ENCODE measurements at places on chromosomes 12 and 14.

DNA sequence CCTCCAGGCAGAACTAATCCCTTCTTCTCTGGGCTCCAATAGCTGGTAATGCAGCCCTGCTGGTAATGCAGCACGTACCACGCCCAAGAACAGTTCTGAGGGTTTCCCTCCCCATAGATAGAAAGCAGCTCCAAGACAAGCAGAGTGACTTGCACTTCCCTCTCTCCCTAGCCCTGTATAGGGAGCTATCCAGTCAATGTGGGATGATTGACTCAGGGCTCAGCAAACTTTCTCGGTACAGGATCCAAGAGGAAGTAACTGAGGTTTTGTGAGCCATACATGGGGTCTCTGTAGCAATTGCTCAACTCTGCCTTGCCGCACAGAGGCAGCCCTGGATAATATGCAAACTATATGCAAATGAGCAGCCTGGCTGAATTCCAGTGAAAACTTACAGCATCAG is 15.5 kb upstream of the FKBP4 start:
- no peak for DNase-seq

DNA sequence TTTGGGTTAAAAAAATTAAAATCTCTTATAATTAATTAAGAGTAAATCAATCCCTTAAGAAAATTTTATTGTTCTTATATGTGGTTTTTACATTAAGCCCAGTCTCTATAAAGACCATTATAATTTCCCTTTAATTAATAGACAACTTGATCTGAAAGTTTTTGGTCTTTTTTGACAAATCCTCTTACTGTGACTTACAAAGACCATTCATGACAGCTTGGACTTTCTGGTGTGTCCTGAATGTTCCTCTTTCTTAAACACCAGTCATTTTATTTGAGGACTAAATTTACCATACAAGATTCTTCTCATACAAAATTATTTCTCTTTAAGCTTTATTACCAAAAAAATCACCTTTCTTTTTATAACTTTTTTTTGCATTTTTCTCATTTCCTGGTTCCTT is 368.3 kb downstream of the ADGRD1 start:
- no peak for DNase-seq

GRCh38 chr12:124369055-124369826 is 74.3 kb downstream of the RFLNA start:
- no peak for DNase-seq

GRCh38 chr12:114762490-114763110 is 78.6 kb upstream of the TBX3 start:
- no peak for DNase-seq

GRCh38 chr14:104388541-104389325 is 190.8 kb upstream of the C14orf180 start:
- no peak for DNase-seq

GRCh38 chr14:102320033-102320660 is 601 bp downstream of the ZNF839 start:
- DNase-seq: no peak

DNA sequence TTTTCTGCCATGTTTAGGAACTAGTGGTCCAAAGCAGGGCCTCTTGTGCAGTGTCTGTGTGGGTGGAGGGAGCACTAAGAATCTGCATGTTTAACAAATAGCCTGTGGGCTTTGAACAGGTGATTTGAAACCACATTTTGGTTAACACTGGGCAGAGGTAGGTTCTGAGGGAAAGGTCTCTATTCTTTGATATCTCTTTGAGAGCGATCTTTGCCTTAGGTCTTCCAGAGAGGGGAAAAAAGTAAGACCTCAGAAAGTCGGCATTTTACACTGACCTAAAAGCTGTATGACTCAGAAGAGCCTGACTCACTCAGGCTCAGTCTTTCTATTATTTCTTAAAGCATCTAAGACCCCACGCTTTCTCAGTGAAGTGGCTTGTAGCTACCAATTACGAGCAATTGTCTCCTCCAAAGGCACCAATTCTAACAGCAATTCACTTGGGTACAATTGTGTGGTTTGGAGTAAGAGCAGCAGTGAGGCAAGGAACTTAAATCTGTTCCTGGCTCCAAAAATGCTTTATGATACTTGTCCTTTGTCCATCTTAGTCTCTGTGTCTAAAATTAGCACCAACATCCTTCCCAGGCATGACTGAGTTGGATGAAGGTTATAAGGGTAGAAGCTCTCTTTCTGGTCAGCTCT is 8.8 kb downstream of the EIF2B2 start:
- no peak for DNase-seq

DNA sequence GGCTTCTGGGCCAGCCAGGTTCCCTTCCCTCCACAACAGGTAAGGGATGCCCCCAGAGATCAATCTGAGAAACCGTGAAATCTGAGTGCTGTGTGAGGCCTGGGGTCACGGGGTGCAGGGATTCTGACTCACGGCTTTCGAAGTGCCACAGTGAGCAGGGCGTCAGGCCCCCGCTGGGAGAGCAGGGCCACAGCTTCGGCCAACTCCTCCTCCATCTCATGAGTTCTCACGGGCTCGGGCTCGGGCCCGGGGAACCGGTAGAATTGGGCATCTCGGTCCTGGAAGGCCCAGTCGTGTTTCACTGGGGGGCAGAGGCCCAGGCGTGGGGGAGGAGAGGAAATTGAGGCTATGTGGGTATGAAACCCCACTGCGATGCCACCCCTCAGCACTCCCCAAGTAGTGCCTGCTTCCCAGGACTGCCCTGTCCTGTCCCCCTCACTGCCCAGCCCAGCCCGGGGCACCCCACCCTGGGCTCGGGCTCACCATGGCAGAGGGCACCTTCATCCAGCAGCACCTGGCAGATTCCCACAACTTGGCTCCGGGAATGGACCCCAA is 7.7 kb downstream of the RAPGEF3 start:
- no peak for DNase-seq

DNA sequence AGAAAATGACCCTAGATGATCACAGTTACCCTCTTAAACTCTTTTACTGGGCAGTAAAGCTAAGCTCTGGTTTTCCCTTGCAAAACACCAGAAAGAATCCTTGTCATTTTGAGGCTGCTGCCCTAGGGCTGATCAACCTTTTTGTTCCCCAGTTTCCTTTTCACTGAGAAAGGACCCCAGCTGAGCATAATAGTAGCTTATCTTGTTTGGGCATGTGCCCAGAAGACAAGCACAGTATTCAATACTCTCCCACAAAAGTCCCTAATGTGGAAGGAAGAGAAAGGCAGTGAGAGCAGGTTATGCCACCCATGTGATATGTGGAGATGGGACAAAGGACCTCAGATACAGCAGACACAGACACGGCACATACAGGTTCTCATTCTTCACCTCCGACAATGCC is 332.6 kb upstream of the TMPO start:
- peak; percentile 26 for DNase-seq

All from NCI-H748 treated with DMSO at 0.1 percent for 48 hours (cell line).